Fibroblast of skin of left biceps (primary cell): ENCODE measurements at places on chromosomes 5 and 9.

DNA sequence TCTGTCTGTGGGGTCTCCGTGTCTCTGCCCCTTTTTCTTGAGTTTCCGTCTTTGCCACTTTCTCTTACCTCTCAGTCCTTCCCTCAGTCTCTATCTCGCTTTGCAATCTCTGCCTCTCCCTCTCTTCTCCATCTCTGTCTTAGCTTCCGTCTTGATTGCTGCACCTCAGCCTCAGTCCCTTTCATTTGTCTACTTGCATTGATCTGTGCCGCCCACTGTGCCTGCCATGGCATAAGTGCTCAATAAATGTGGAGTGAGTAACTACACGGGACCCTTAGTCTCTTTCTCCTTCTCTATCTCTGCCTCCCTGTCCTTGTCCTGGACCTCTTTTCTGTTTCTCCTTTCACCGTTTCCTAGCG lies 6.6 kb downstream of the PCDHGC5 start:
- DNase-seq = no peak

GRCh38 chr5:14171621-14172020 lies 28.5 kb downstream of the TRIO start:
- DNase-seq = no peak

DNA sequence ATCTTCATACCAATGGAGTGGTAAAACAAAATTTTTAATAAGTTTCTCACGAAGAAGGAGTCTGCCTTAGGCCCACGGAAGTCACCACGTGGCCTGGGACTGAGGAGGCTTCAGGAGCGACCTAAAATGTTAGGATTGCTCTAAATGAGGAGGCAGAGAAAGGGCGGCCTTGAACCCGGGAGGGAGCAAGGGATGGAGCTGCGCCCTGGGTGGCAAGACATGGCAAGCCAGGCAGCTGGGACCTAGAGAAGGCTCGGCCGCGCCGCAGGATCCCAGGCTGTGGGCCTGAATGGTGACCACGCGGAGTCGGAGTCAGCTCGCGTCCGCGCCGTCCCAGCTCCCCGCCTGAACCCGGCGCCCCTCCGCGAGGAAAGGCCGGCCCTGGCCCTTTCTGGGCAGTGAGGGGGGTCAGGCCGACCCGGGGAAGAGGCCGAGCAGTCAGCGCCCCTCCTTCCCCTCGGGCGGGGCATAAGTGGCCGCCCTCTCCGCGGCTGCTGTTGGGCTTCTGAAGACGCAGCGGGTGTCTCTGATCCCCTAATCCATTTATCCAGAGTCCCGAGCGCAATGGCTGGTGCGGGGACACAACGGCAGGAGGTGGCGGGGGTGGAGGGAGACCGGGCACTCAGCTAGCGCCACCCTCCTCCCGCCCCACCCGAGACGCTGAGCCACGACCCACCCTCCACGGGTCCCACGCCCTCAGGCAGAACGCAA lies 10.6 kb downstream of the IRX1 start:
- DNase-seq = no peak

DNA sequence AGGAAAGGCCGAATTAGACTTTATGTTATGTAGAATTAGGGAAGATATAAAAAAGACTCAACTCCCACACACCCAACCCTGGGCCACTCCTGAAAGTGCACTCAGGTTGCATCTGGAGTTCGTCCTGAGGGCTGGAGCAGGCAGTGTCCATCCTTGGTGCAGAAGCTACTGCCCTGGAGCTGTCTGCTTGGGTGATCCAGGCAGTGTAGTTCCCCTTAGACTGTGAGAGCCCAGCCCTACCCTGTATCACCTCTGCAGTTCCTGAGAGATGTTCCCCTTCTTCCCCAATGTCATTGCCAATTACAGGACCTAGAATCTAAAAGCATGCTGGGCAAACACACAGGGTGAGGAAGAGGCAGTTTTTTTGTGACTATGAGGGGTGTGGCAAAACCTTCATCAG lies 368.3 kb upstream of the ST8SIA4 start:
- DNase-seq = no peak

DNA sequence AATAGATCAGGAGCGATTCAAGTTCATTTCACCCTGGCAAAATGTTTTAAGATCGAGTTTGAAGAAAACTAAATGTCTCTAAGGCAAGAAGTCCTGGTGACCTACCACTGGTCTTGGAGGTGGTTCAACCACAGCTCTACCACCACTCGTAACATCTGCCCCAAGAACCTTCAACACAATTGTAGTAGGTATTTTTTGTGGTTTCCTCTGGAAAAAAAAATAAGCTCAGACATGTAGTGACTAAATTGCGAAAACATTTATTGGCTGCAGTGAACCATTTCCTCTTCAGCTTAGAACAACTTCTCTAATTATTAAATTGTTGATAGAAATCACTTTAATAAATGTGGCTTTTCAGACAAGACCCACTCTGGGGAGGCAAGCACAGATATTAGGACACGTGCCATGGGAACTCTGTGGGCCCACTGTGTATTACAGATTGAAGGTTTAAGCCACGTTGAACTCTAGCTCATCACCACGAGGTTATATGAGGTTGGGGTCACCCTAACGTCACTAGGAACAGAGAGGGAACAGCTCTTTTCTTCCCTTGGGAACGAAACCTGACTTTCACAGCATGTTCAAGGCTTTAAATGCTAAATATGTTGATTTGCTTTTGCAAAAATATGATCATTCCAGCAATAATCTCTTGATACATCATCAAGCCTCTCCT lies 142.9 kb downstream of the HSD17B3 start:
- no peak for DNase-seq

- no peak for DNase-seq
Observed at GRCh38 chr5:139079225-139079990, 118.8 kb downstream of the SIL1 start.
